ENCODE measurements at places on chromosomes 1 and 21. TPM values are rescaled to one million over a fixed set of nuclear protein-coding genes. Genes with fewer than 3 reads are reported as not detected.

Gene CAPN9
- polyA plus RNA-seq = 0.46 TPM

Gene FMO2
- 5.5 TPM for polyA plus RNA-seq

Gene CELA2B
- polyA plus RNA-seq = 0.16 TPM

Gene DIP2A
- polyA plus RNA-seq = 53.1 TPM

Gene FMN2
- polyA plus RNA-seq = 0.14 TPM

Gene LINGO4
- polyA plus RNA-seq = 0.14 TPM

Gene SYCP1
- polyA plus RNA-seq = 0.07 TPM

Gene FCER1G
- polyA plus RNA-seq = 262 TPM

Gene ETS2
- polyA plus RNA-seq = 80.0 TPM

Gene FMO5
- 4.7 TPM for polyA plus RNA-seq

Gene OLFML2B
- 5.4 TPM for polyA plus RNA-seq

Gene DCDC2B
- 0.09 TPM for polyA plus RNA-seq

Gene MTARC2
- polyA plus RNA-seq = 9.5 TPM

Gene RNF2
- 9.8 TPM for polyA plus RNA-seq

Gene LY9
- polyA plus RNA-seq = 28.6 TPM

Gene BEND5
- polyA plus RNA-seq = 50.2 TPM

Gene UMODL1
- 1.4 TPM for polyA plus RNA-seq

Gene FCRL6
- 0.57 TPM for polyA plus RNA-seq
